ENCODE measurements at places on chromosomes 1 and 21.
A peak's percentile ranks its signal among the peaks of the same experiment; 100 is the strongest.

- no peak for DNase-seq
Observed at GRCh38 chr1:221858818-221859611, 117.1 kb upstream of the DUSP10 start.

DNA sequence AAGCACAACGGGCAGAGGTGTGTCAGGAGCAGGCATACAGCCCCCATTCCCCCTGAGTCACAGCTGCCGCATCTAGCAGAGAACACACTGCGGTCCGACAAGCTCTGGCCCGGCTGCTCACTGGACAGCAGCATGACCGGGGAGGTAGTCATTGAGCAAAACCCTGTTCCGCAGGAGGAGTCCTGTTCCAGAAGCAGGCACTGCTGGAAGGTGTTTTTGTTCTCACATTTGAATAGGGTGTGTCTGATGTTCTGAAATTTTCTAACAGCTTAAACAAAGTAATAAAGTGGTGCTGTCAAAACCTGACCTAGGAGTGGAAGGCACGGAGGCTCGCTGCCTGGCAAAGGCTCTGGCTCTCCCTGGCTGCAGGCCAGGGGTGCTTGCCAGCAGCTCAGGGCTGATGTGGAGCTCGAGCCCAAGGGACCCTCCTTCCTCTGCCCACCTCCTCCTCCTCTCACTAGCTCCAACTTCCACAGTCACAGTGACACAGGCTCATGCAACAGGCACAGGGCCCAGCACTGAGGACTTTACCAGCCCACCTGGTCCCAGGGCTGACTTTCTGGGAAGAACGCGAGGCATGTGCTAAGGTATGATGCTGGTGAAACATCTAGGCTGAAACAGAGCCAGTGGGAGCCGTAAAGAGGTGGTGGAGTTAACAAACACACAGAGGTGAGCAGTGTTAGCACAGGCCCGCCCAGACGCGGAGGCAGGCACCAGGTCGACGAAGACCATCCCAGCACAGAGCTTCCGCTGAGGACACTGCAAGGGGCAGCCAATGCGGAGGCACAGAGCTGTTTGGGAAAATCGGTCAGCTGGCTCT, 118.6 kb upstream of the IFFO2 start:
- DNase-seq, result no peak

- no peak for DNase-seq
Observed at GRCh38 chr1:66374561-66375111, 159.3 kb upstream of the SGIP1 start.

GRCh38 chr1:110212169-110213142, 2.3 kb downstream of the KCNC4 start:
- DNase-seq, result no peak

DNA sequence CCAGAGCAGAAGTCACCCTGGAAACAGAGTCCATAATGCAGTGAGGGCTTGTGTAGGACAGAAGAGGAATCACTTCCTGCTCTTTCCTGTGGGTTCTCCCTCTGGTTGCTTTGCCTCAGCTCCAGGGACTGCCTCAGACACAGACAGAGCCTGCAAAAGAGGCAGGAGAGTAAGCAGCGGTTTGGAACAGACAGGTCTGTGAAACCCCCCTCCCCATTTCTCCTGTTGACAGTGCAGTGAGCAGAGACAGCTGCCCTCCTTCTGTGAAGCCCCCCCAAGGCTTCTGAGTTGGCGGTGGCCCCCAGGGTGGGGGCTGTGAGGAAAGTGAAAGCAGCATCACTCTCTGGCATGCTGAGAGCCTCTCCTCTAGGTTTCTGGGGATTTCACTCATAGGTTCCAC, 53.0 kb downstream of the MAB21L3 start:
- DNase-seq, result no peak

DNA sequence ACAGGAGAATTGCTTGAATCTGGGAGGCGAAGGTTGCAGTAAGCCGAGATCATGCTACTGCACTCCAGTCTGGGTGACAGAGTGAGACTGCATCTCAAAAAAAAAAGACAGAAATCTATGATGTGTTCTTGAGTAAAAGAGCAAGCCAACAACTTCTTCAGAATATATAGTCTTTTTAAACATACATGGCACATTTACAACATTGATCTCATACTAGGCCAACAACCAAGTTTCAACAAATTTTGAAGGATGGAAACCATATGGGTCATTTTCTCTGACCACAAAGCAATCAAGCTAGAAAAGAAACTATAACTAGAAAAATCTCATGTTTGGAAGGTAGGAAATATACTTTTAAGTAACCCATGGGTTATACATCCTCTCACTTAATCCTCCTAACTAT, 38.3 kb downstream of the PAFAH2 start:
- DNase-seq, result no peak

- no peak for DNase-seq
Observed at GRCh38 chr1:145788580-145788979, 35.3 kb downstream of the RNF115 start.

- no peak for DNase-seq
Observed at GRCh38 chr1:233331676-233332519, 4.4 kb downstream of the MAP3K21 start.

- DNase-seq, result no peak
Observed at GRCh38 chr1:7583291-7584096, 187.6 kb upstream of the VAMP3 start.

DNA sequence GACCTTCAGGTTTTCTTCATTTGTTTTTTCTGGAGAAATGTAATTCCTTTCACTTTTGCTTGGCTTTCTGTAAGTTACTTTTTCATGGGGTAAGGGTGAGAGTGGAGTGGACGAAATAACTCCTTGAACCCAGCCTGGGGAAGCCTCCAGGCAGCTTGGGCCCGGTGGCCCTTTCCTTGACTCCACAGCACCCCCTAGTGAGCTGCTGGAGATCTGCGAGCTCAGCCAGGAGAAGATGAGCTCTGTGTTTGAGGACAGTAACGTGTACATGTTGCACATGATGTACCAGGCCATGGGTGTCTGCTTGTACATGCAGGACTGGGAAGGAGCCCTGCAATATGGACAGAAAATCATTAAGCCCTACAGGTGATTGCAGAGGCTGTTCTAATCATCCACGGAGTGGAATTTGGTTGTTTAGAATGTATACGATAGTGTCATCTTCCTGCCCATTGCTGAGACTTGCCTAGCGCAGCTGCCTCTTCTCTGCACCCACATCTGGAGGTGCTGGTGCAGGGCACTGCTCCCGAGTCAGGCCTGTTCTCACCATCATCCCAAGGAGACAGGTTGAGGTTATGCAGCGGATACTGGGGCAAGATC, 51.0 kb downstream of the SMYD2 start:
- no peak for DNase-seq

DNA sequence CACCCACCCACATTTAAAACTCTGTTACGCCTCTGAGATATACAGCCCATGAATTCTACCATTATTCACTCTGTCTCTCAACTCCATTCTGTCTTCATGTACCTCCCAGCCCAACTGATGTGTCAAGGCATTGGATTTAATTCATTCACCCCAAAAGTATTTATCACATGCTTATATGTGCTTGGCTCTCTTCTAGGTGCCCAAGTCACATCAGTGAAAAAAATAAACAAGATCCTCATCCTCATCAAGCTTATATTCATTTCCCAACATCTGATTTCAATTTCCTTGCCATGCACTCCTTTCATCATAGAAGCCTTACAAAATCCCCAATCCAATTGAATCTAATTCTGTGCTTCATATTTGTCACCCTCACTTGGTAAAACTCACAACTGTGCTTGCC, 967.6 kb downstream of the LTN1 start:
- no peak for DNase-seq

- DNase-seq, result no peak
Observed at GRCh38 chr1:89457046-89457445, 67.6 kb upstream of the LRRC8B start.

GRCh38 chr1:66527686-66528085, 6.3 kb upstream of the SGIP1 start:
- DNase-seq, result no peak

DNA sequence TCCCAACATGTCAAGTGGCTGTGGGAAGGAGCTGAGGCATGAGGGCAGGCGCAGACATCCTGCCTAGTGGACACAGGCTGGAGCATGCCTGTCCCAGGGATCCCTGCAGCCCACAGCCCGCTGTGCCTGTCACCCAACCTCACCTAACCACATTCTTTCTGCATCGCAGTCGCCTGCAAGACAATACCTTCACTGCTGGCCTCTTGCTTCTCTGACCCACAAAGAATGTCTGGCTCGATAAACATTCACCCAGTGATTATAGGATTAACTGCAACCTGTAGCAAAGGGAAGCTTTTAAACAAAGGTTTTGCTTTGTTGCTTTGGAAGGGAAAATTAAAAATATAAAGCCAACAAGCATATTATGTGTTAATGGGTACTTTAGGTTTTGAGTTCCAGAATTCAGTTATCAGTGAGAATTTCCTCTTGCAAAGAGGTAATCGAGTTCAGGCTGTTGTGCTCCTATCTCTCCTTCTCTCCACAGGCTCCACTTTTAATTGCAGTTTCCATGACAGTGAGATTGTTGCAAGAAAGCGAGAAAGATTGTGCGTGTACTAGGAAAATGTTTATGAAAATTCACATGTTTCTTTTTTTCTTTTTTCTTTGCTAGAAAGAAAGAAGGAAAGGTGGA, 40.0 kb upstream of the ZNF648 start:
- no peak for DNase-seq

- no peak for DNase-seq
Observed at GRCh38 chr1:30516485-30516858, 206.9 kb downstream of the MATN1 start.

DNA sequence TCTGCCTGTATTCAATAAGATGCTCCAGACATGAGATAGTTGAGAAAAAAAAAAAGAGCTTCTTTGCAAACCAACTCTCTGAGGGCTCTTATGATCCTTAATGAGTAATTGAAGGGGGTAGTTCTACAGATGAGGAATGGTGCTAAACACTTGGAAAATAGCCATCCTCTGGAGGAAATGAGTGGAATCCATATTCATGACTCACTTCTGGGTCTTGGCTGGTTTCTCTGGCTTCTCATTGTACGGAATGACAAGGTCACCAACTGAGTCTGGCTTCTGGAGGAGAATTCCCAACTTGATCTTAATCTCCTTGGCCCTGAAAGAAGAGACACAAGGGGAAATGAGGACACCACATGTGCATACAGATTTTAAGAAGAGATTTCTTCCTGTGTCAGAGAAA, 34.7 kb downstream of the RGS5 start:
- no peak for DNase-seq

DNA sequence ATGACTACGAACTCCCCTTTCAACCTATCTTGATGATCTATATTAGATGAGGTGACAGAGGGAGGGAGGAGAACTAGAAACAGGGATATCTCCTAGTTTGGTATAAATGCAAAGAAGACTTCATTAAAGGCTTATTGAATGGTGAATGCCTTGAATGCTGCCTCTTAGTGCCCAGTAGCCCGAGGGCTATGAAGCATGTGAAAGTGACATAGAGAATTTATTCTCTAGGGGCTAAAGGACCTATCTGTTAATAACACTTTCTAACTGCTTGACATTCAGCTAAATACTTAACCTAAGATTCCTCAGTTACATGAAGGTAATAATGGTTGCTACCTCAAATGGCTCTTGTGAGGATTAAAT, 764.1 kb downstream of the LTN1 start:
- no peak for DNase-seq

GRCh38 chr1:6347641-6348487, 45.7 kb downstream of the ACOT7 start:
- peak; percentile 32 for DNase-seq
